Kidney (tissue), 22 donors: ENCODE measurements at places on chromosomes 4 and X. TPM values are rescaled to one million over a fixed set of nuclear protein-coding genes. Genes with fewer than 3 reads are reported as not detected.

The NPY1R gene
- polyA plus RNA-seq, result 19.2 TPM

The RNF150 gene
- polyA plus RNA-seq, result 5.0 TPM

The SHROOM4 gene
- polyA plus RNA-seq, result 5.7 TPM

The DOK7 gene
- 1.2 TPM for polyA plus RNA-seq

The NAP1L2 gene
- 11.0 TPM for polyA plus RNA-seq

The SULT1E1 gene
- 0.28 TPM for polyA plus RNA-seq

The FGF2 gene
- polyA plus RNA-seq, result 2.3 TPM

- no peak for DNase-seq
Measured at GRCh38 chrX:104295636-104296035, 40.9 kb upstream of the ESX1 start.

DNA sequence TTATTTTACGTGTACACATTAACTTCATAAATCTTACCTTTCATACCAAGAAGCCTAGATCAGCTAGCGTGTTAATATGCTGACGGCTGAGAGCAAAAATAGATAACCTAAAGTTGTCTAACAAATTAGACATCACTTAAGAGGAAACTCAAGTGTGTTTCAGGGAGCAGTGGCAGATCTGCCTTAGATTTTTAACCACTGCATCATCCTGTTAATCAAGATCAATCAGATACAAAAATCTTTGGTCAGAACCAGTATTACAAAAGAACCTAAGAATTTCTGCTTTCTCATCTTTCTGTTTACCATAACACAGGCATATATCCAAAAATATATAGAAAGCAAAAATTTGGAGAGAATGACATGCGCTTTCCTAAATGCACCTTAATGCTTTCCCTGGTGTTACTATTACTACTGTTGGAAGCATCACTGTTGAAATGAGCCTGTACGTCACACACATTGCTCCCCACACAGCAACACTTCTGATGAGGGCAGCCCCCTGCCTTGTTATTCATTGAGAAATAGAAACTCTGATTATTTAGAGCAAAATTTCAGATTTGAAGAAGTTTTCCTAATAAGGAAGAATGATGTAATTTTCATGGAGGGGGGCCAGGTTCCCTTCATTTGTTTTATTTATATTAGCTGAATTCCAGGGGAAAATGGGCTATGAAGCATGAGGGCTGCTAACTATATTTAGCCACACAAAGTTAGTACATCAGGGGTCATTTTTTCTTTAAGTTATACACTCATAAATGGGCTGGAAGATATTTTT lies 152.3 kb downstream of the CBR4 start:
- DNase-seq, result no peak

DNA sequence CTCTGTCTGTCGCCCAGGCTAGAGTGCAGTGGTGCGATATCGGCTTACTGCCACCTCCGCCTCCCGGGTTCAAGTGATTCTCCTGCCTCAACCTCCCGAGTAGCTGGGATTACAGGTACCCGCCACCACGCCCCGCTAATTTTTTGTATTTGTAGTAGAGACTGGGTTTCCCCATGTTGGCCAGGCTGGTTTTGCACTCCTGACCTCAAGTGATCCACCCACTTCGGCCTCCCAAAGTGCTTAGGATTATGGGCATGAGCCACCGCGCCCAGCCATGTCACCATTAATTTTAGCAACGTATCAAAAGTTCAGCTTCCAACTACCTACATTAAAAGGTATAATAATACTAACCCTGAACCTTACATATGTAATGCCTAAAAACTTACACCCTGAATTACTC lies 940 bp upstream of the UTP3 start:
- DNase-seq, result peak; percentile 60

DNA sequence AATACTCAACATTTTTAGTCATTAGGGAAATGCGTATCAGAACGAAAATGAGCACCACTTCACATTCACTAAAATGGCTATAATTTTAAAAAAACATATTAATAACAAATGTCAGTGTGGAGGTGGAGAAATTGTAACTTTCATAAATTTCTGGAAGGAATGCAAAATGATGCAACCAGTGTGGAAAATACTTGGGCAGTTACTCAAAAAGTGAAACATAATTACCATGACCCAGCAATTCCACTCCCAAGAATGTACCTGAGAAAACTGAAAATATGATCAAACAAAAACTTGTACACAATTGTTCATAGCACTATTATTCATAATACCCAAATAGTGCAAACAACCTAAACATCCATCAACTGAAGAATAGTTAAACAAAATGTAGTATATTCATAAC lies 76.1 kb upstream of the FAM241A start:
- no peak for DNase-seq

DNA sequence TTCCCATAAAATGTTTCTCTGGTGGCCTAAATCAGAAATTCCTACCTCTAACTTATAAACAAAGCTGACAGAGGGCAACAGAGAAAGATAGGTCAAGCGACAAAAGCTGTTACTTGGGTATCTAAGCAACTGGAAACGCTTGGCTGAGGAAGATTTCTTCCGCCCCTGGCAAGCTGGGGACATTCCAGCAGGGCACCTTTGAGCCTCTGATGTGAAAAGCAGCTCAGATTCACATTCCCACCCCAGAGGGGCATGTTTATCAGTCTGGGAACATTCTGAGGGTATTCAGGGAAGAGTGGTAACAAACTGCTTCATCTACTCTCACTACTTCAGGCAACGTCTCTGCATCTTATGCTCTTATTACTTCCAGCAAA lies 3.5 kb upstream of the CDS1 start:
- peak; percentile 90 for DNase-seq

- no peak for DNase-seq
Measured at GRCh38 chrX:142819461-142819860, 206.3 kb upstream of the SPANXN4 start.

DNA sequence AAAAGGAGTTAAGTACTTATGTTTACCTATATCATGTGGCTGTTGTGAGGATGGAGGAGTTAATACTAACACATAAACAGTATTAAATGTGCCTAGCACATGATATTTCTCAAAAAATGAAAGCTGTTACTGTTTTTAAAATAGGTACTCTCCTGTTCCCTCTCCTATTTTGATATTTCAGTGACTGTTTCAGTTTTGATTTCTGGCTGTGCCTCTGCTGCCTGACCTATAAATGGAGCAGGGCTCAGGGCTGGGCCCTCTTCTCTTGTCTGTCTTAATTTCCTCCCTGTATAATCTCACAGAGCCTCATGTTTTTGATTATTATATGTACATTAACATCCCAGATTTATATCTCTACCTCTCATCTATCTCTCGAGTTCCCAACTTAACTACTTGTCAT lies 93.3 kb downstream of the UGT8 start:
- DNase-seq, result no peak
